ENCODE measurements at places on chromosomes 5 and 9.

DNA sequence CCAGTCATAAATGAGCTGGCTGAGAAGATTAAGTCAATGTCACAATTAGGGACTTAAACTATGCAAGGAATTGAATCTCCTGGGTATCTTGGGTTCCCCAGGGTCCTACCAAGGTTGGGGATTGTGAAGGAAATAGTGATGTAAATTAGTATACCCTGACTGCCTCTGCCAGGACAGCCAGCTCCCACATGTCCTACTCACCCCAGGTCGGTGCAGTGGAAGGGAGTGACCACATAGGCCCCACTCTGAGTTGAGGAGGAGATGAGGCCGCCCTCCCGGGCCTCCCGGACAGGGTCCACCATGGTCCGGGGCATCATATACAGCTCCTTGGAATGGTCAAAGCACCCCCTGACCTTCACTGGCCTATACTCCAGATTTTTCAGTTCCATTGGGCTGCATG, 2.7 kb downstream of the SURF1 start:
- DNase-seq = no peak

GRCh38 chr9:99356512-99356971, 134.5 kb downstream of the SEC61B start:
- no peak for DNase-seq

GRCh38 chr5:1131191-1131621, 19.3 kb upstream of the SLC12A7 start:
- no peak for DNase-seq

DNA sequence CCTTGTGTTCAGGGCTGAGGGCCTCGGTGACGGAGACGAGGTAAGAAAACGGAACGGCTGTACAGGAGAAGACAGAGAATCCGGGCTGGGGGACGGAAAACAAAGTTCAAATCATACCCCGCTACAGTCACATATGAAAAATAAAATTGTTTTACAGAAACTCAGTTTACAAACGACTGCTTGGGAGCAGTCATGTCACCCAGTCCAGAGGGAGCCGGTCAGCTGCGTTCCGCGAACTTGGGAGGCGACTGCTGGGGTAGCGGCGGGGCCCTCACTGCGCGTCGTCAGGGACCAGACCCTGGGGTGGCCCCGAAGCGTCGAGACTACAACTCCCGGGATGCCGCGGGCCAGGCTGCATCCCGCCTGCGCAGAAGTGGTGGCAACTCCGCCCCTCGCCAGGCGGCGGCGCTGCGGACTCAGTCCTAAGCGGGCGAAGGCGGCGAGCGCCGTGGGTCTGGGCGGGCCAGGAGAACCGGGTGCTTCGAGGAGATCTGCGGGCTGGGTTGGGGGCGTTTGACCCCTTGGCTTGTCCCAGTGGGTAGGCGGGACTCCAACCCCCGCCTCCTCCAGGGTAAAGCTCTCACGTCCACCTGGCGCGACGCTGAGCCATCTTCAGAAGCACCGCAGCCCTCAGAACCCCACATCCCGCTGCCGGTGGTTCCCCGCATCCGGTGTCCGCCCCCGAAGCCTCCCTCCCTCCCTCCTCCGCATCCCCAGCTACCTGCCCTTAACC, 4.0 kb downstream of the SIT1 start:
- DNase-seq = peak; percentile 93

DNA sequence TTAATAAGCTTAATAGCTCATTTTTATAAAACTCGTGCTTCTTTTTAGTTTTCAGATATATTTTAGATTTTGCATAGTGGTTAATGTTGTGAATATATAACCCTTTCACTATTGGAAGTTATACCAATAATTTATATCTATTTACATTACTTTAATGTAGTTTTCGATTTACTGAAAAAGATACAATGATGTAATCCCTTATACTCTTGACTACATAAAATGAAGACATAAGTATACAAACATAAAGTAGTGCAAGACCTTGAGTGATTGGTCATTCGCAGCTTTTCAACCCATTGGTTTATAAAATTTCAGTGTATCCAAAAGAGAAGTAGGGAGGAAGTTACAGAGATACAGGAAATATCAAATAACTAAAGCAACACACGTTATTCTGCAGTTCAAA, 84.3 kb upstream of the GRHPR start:
- no peak for DNase-seq

DNA sequence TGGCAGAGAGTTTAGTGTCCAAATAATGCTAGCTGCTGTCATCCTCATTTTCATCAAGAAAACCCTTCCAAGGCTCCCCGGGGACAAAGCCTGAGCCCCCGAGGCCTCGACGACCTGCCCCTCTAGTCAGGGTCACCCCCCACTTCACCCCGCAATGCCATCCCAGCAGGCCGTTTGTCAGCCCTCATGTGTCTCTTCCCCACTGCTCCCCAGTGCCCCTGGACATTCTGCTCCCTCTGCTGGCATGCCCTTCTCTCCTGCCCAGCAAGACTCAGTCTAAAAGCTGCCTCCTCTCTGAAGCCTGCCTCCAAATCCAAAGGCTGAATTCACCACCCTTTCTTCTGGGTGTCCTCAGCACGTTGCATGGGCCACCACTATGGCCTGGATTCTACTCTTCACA, 59.3 kb downstream of the PAX5 start:
- DNase-seq = no peak

DNA sequence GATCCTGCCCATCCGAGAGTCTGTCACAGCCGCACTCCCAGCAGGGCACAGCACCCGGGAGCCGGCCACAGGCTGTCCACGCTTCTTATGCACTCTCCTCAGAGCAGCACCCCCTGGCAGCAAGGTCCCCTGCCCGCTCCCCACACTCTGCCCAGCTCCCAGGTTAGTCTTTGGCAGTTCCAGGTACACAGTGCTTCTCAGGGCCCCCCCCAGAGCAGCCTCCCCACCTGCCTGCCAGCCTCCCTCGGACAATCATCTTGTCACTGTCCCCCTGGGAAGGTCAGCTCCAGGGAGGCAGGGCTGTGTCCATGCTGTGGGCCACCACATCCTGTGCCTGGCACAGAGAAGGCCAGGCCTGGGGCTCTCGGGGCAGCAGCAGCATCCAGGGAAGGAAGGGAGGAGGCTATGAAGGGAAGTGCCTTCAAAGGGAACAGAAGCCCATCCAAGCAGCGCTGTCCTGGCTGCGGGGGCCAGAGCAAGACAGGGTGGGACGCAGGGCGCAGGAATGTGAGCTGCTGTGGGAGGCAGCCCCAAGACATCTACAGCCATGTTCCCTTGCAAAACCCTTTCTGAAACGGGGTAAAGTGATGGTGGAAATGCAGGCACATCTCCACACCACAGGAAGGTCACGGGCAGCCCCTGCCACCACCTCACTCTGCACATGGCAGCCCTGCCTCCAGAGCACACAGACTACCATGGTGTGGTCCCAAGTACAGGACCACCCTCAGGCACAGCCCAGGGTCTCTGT, 68.6 kb upstream of the ADAMTS2 start:
- no peak for DNase-seq

- no peak for DNase-seq
Observed at GRCh38 chr9:34335376-34335775, 6.0 kb downstream of the NUDT2 start.

DNA sequence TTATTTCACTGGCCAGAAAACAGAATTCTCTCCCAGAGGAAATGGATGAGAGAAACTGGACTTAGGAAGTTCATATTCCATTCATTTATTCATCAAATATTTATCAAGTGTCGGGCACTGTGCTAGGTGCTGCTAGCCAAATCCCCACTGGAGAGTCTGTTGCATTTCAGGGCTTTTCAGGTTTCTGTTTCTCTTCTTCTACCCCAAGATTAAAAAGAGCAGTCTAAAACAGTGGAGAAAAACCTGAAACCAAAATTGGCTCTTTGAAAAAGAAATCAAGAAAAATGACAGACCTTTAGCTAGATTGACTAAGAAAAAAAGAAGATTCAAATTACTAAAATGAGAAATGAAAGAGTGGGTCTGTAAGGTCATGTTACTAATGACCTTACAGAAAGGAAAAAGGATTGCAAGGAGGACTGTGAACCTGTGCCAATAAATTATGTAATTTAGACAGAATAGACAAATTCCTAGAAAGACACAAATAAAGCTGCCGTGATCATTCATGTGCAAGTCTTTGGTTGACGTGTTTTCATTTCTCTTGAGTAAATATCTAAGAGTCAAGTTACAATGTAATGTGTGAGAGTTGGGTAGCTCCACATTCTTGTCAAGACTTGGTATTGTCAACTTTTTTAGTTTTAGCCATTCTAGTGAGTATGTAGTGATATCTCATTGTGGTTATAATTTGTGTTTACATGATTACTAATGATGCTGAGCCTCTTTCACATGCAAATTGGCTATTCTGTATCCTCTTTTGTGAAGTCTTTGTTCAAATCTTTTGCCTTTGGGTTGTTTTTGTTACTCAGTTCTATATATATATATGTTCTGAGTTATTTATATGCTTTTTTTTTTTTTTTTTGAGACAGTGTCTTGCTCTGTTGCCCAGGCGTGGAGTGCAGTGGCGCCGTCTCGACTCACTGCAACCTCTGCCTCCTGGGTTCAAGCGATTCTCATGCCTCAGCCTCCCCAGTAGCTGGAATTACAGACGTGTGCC, 23.7 kb downstream of the SNX30 start:
- no peak for DNase-seq

- no peak for DNase-seq
Observed at GRCh38 chr5:84961193-84961592, 576.5 kb upstream of the EDIL3 start.

DNA sequence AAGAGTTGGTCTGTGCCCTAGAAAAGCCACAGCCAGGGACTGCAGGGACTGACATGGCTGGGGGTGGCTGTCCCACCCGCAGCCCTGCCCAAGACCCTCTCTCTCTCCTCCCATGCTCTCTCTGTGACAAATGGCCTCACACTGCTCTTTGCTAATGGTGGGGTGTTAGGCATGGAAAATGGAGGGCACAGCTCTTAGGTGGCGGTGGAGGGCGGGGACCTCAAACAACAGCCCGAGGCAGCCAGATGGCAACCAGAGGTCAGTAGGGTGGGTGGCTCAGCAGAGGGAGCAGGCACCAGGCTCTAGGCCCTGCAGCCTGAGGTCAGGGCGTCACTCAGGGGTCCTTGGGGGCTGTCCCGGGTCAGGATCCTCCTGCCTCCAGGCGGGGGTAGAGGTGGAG, 73.9 kb upstream of the DAB2IP start:
- no peak for DNase-seq

- DNase-seq = no peak
Observed at GRCh38 chr9:37032713-37033112, 1.4 kb downstream of the PAX5 start.

DNA sequence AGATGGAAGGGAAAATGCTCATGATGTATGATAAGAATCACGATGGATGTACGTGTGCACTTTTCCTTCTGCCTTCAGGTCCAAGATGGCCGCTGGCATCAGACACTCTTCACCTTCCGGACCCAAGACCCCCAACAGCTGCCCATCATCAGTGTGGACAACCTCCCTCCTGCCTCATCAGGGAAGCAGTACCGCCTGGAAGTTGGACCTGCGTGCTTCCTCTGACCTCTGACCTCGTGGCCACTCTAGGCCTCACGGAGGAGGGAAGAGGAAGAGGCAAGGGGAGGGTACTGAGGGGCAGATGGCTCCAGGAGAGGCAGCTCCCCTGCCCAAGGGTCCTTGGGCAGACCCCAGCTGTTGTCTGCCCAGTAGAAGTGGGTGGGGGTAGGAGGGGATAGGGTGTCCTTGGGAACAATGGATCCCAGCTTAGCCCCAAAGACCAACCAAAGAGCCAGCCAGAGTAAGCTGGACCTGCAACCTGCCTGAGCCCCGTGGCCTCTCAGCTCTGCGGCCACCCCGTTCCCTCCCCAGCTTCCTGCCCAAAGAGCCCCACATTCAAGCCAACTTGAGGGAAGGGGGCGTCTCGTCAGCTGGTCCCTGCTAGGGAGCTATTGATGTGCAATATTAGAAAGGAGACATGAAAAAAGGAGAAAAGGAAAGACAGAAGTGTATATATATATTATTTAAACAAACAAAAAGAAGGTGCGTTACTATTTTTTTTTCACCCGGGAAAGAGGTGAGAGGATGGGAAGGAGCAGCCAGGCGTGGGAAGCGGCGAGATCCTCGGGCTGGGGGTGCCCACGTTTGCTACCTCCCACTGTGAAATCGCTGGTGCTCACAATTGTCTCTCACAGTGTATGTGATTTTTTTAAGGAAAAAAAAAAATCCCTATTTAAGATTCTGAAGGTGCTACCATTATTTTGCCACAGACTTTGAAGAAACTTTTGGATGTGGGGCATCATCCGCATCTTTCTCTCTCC, 12.1 kb upstream of the ORM1 start:
- DNase-seq = no peak

GRCh38 chr5:121138495-121138907, 674.4 kb downstream of the PRR16 start:
- no peak for DNase-seq

DNA sequence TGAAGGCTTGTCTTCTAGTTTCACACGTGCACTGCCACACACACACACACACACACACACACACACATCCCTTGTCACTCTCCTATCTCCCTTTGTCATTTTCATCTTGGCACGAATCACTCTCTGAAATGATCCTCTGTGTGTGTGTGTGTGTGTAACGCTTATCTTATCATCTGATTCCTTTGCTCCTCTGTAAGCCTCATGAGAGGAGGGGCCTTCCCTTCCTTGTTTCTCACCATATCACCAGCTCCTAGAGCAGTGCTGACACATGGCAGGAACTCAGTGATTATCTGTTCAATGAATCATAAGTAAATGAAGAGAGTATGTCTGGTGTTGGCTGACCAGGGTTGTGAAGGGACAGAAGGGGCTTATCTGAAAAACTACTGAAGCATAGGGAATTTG, 53.3 kb downstream of the PDE4D start:
- DNase-seq = no peak

DNA sequence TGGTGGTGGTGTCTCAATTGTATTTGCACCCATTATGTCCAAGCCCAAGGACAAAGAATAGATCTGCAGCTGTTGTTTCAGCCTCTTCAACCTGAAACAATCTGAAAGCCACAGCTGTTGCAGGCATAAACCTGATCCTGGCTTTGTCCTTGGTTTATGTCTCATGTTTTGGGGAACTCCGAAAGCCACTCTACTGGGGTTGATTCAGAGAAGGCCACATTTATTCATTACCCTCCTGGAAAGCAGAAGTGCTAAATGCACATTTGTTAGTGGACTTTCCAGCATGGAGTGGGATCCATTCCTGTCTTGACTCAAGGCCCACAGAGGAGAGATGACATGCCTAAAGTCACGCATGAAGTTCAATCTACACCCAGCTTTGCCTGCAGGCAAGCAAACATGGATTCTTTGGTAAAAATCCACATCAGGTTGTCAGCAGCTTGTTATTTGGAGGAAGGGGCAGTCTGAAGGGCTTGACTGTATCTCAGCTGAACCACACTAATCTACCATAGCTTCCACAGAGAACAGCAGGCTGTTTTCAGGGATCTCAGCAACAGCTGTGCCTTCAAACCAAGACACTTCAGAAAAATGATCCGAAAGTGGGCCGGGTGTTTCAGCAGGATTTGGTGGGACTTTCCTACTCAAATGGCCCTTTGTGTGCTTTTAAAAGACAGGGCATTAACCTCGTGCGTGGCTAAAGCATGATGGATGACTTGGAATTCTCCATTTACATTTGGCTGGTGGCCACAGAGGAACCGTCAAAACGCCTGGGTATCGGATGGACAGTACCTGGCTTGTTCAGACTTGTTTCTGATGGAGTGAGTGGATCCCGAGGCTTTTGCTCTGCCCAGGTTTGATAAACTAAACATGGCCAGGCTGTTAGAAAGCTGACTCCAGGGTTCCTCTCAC, 36.2 kb upstream of the ADAM19 start:
- DNase-seq = no peak

GRCh38 chr5:118604106-118604505, 384.2 kb downstream of the DTWD2 start:
- DNase-seq = no peak

GRCh38 chr5:136149891-136150290, 17.2 kb downstream of the SMAD5 start:
- no peak for DNase-seq

GRCh38 chr9:133333566-133333965, 2.4 kb downstream of the SURF6 start:
- no peak for DNase-seq

Measured in activated naive CD4-positive, alpha-beta T cell treated with anti-CD3 and anti-CD28 coated beads, Interleukin-2, amount 50 U/mL, for 16 hours (primary cell).